ENCODE measurements at places on chromosomes 6 and 20.

GRCh38 chr6:37474316-37474715 is 25.4 kb downstream of the CCDC167 start:
- peaks cover 15% of the 10 kb centered on the region for H3K4me1 ChIP-seq
- no peak for DNase-seq

- no peak overlapping the region for H3K27ac ChIP-seq
- H3K36me3 ChIP-seq = no peaks in the 10 kb centered on the region
- H3K4me3 ChIP-seq = no peak overlapping the region
- peaks cover 15% of the 10 kb centered on the region for H3K4me1 ChIP-seq
- no peaks in the 10 kb centered on the region for H3K27me3 ChIP-seq
Observed at GRCh38 chr6:71512256-71512655, 223.6 kb downstream of the OGFRL1 start.

GRCh38 chr6:109327959-109328358 is 54.3 kb downstream of the CD164 start:
- no peaks in the 10 kb centered on the region for H3K4me1 ChIP-seq
- H3K4me3 ChIP-seq = no peak overlapping the region
- DNase-seq = no peak
- no peak overlapping the region for H3K27ac ChIP-seq
- no peaks in the 10 kb centered on the region for H3K36me3 ChIP-seq

DNA sequence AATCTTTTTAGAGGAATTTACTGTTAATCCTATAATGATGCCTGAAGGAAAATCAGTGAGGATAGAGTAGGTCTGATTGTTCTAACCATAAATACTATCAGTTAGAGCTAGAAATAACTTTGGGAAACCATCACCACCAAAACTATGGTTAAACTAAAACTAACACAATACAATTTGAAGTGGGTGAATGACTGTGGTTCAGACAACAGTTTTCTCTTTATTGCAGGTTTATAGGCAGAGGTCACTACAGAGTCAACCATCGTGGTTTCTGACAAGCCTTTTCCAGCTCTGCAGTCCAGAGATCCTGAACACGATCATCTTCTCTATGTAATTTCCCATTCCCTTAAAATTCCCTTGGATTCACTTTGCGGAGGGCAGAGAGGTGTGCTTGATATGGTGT is 134.3 kb downstream of the IBTK start:
- H3K4me1 ChIP-seq = no peaks in the 10 kb centered on the region
- DNase-seq = no peak
- H3K36me3 ChIP-seq = peaks cover 13% of the 10 kb centered on the region
- H3K4me3 ChIP-seq = no peak overlapping the region
- no peaks in the 10 kb centered on the region for H3K27me3 ChIP-seq

DNA sequence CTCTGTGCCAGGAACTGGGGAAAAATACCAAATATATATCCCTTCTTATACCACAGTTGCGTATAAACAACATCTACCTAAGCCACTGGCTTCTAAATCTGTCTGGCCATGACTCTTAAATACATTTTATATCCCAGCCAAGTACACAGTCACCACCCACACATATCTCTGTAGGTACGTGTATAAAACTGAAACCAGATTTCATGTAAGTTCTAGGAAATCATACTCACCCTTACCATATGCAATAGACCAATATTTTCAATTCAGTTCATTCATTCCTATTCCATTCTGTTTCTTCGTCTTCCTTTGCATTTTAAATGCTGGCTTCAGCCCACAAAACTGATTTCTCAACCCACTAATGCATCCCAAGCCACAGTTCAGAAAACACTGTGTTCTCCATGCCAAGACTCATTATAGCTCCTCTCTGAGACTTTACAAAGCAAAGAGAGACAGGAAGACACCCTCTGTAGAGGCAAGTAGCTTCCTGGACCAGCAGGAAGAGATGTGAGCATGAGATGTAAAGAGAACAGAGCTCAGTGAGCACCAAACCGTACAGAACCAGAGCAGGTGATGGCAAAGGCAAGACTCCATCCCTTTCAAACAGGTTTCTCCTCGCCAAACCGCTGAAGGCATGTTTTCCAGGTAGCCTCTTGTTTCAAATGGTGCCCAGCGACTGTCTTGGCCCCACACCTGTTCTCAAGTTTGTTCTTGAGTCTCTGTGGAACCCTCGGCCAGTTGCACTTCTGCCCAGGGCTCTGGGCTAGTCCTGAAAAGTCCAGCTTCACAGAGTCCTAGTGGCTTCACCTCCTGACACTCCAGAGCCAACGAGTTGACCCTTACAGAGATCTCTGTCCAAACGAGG is 18.7 kb downstream of the FAM50B start:
- H3K27ac ChIP-seq = no peak overlapping the region
- no peak for DNase-seq
- no peaks in the 10 kb centered on the region for H3K27me3 ChIP-seq

GRCh38 chr6:74973591-74973990 is 232.3 kb downstream of the COL12A1 start:
- H3K36me3 ChIP-seq = peaks cover 6% of the 10 kb centered on the region
- H3K4me1 ChIP-seq = peaks cover 75% of the 10 kb centered on the region
- H3K27me3 ChIP-seq = no peaks in the 10 kb centered on the region
- H3K27ac ChIP-seq = no peak overlapping the region
- DNase-seq = no peak

- H3K27ac ChIP-seq = peak overlapping the region; percentile 67
- H3K27me3 ChIP-seq = no peaks in the 10 kb centered on the region
- no peak overlapping the region for H3K4me3 ChIP-seq
- H3K36me3 ChIP-seq = peaks cover 31% of the 10 kb centered on the region
- H3K4me1 ChIP-seq = peaks cover 17% of the 10 kb centered on the region
Observed at GRCh38 chr6:154822947-154823558, 89.8 kb downstream of the SCAF8 start.

DNA sequence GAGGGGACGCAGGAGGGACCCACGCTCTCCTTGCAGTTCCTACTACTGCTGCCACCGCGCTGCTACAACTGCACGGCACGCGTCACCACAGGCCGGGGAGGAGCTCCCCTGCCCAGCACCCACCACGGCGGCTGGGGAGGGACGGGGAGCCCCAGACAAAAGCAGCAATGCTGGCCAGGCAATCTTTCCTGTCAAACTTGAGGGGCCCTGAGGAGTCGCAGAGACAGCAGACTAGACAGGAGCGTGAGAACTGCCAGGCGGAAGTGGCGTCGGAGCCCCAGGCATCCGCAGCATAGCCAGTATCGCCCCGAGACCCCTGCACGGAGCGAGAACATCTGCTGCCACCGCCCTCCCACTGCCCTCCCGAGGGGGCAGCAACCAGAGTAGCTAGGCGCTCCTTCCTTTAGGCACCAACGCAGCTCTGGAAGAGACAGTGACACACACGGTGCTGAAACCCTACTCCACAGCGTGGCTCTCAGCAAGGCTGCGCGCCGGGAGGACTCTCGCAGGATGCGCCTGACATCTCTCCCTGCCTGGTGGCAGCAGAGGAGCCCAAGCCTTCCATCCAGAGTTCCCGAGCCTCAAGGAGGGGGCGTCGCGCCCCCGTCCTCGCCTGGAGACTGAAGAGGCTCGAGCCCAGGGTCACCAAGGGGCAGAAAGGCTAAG is 2.2 kb downstream of the TAF4 start:
- peak; percentile 90 for DNase-seq
- peak overlapping the region; percentile 68 for H3K4me3 ChIP-seq
- no peaks in the 10 kb centered on the region for H3K36me3 ChIP-seq
- H3K27ac ChIP-seq = peak overlapping the region; percentile 57
- H3K27me3 ChIP-seq = no peaks in the 10 kb centered on the region
- peaks cover 28% of the 10 kb centered on the region for H3K4me1 ChIP-seq

GRCh38 chr20:62050166-62051120 is 15.2 kb downstream of the TAF4 start:
- no peaks in the 10 kb centered on the region for H3K27me3 ChIP-seq
- H3K36me3 ChIP-seq = no peaks in the 10 kb centered on the region
- H3K27ac ChIP-seq = no peak overlapping the region
- peaks cover 4% of the 10 kb centered on the region for H3K4me1 ChIP-seq
- DNase-seq = peak; percentile 71

DNA sequence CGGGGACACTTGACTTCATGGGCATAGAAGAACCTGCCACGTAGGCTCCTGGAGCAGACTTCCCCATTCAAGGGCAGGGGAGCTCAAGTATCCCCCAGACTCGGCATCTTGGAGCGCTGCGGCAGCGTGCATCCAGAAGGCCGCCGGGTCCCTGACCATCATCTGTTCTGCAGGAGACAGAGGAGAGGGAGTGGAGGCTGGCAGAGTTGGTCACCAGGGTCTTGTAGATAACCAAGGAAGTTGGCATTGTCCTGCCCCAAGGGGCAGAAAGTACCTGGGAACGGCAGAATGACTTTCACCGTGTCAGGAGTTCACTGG is 82.8 kb downstream of the TCP11 start:
- peak; percentile 29 for DNase-seq
- peaks cover 11% of the 10 kb centered on the region for H3K36me3 ChIP-seq
- no peaks in the 10 kb centered on the region for H3K27me3 ChIP-seq
- H3K4me3 ChIP-seq = no peak overlapping the region
- H3K27ac ChIP-seq = no peak overlapping the region

- H3K4me1 ChIP-seq = no peaks in the 10 kb centered on the region
- no peak for DNase-seq
- H3K27me3 ChIP-seq = peaks cover 54% of the 10 kb centered on the region
- H3K36me3 ChIP-seq = peaks cover 3% of the 10 kb centered on the region
Observed at GRCh38 chr6:40882323-40882997, 156.6 kb downstream of the UNC5CL start.

GRCh38 chr20:33007376-33008335 is at the start of gene BPIFB2:
Gene BPIFB2, plus strand, starts transcription at chr20:33007704. Its CDS starts 871 bp downstream, at chr20:33008575.
- H3K36me3 ChIP-seq = no peaks in the 10 kb centered on the region
- peaks cover 3% of the 10 kb centered on the region for H3K4me1 ChIP-seq

GRCh38 chr6:15960740-15961634 is 167.9 kb upstream of the MYLIP start:
- no peaks in the 10 kb centered on the region for H3K36me3 ChIP-seq
- DNase-seq = no peak
- peaks cover 30% of the 10 kb centered on the region for H3K4me1 ChIP-seq
- no peak overlapping the region for H3K4me3 ChIP-seq
- peaks cover 2% of the 10 kb centered on the region for H3K27me3 ChIP-seq

Data from chondrocyte (in vitro differentiated cells).